ENCODE measurements at places on chromosomes 5 and 9. TPM values are rescaled to one million over a fixed set of nuclear protein-coding genes. Genes with fewer than 3 reads are reported as not detected.

GRCh38 chr5:90484540-90484939 lies 9.9 kb downstream of the POLR3G start:
- H3K27me3 ChIP-seq = no peaks in the 10 kb centered on the region
- H3K36me3 ChIP-seq = no peaks in the 10 kb centered on the region
- DNase-seq = no peak
- H3K27ac ChIP-seq = no peak overlapping the region
- H3K4me3 ChIP-seq = no peak overlapping the region

The ASPN gene
- total RNA-seq = not detected

- H3K27ac ChIP-seq = no peak overlapping the region
- H3K36me3 ChIP-seq = no peaks in the 10 kb centered on the region
These were observed 36.4 kb downstream of the NXNL2 start for GRCh38 chr9:88571419-88571818.

The PCDHGA10 gene
- 0.39 TPM for total RNA-seq

- no peaks in the 10 kb centered on the region for H3K4me1 ChIP-seq
- H3K27ac ChIP-seq = no peak overlapping the region
- H3K27me3 ChIP-seq = no peaks in the 10 kb centered on the region
- H3K36me3 ChIP-seq = no peaks in the 10 kb centered on the region
- no peak overlapping the region for H3K4me3 ChIP-seq
These were observed 63.9 kb downstream of the ADAMTS12 start for GRCh38 chr5:33827885-33828284.

DNA sequence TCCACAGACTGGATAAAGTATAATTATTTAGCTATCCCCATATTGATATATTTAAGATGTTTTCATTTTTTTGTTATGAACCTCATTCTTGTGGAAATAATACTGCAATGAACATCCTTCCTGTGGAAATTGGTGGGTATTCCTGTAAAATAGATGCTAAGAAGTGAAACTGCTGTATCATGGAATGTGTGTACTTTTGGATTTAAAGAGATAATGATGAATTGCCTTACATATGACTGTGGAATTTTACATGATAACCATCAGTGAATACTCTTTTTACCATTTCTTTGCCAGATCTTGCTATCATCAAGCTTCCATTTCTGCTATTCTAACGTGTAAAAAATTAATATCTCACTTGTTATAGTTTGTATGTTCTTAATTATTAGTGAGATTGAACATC lies 847.9 kb downstream of the EFNA5 start:
- H3K4me1 ChIP-seq = no peaks in the 10 kb centered on the region
- H3K27ac ChIP-seq = no peak overlapping the region
- no peak for DNase-seq
- H3K27me3 ChIP-seq = no peaks in the 10 kb centered on the region
- H3K4me3 ChIP-seq = no peak overlapping the region
- H3K36me3 ChIP-seq = no peaks in the 10 kb centered on the region

GRCh38 chr5:174799121-174799520 lies 74.7 kb downstream of the MSX2 start:
- H3K4me3 ChIP-seq = no peak overlapping the region
- DNase-seq = no peak
- no peaks in the 10 kb centered on the region for H3K4me1 ChIP-seq

DNA sequence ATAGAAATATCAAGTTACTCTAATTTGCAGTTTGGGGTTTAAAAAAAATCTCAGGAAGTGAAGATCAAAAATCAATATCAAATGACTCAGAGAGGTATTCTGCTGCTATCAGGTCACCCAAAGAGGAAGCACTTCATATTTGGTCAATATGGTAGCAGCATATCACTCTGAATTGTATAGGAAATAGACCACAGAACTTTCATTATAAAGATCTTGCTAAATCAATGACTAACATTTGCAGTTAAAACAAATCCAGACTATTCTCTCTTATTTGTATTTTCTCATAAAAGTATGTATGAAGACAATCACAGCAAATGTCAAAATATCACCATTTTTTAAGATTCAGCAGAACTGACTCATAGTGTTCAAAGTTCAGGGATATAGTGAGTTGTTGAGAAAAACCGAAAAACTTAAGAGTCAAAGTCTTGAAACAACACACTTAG lies 105.8 kb upstream of the PCSK1 start:
- H3K4me1 ChIP-seq = peaks cover 20% of the 10 kb centered on the region
- no peaks in the 10 kb centered on the region for H3K27me3 ChIP-seq
- no peaks in the 10 kb centered on the region for H3K36me3 ChIP-seq
- H3K27ac ChIP-seq = no peak overlapping the region
- no peak overlapping the region for H3K4me3 ChIP-seq

The NR5A1 gene
- total RNA-seq = not detected

- no peak for DNase-seq
- peaks cover 16% of the 10 kb centered on the region for H3K4me1 ChIP-seq
- H3K36me3 ChIP-seq = peaks cover 90% of the 10 kb centered on the region
These were observed 117.2 kb upstream of the CACNA1B start for GRCh38 chr9:137760426-137760825.

GRCh38 chr5:169296419-169297143 lies 4.4 kb downstream of the SLIT3 start:
- H3K4me1 ChIP-seq = no peaks in the 10 kb centered on the region
- no peak overlapping the region for H3K27ac ChIP-seq
- DNase-seq = no peak
- H3K4me3 ChIP-seq = no peak overlapping the region

GRCh38 chr9:96408409-96409280 lies 9.5 kb downstream of the ZNF367 start:
- no peak overlapping the region for H3K27ac ChIP-seq
- H3K27me3 ChIP-seq = no peaks in the 10 kb centered on the region
- no peak overlapping the region for H3K4me3 ChIP-seq

DNA sequence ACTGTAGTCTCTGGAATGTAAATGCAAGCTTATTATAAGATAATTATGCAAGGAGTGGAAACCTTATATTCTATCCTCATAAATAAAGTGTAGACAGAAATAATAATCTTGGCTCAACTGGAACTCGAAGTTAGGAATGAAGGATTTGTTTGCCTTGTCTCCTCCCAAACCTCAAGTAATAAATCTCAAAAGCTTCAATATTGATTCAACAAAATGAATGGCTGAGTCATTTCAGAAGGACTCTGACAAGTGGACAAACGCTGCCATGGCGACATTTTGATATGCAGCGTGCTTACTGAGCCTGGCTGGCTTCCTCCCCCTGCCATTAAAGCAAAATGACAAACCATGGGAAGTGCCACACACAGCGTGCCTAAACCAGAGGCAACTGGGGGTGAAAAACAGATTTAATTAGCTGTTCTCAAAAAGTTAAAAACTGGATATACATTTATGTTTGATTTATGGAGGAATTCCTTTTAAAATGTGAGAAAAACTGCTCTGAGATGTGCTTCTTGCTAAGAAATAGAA lies 10.5 kb upstream of the ADGRV1 start:
- no peaks in the 10 kb centered on the region for H3K36me3 ChIP-seq
- H3K27me3 ChIP-seq = peaks cover 6% of the 10 kb centered on the region
- no peak overlapping the region for H3K27ac ChIP-seq
